ENCODE measurements at places on chromosomes 1 and 21.

DNA sequence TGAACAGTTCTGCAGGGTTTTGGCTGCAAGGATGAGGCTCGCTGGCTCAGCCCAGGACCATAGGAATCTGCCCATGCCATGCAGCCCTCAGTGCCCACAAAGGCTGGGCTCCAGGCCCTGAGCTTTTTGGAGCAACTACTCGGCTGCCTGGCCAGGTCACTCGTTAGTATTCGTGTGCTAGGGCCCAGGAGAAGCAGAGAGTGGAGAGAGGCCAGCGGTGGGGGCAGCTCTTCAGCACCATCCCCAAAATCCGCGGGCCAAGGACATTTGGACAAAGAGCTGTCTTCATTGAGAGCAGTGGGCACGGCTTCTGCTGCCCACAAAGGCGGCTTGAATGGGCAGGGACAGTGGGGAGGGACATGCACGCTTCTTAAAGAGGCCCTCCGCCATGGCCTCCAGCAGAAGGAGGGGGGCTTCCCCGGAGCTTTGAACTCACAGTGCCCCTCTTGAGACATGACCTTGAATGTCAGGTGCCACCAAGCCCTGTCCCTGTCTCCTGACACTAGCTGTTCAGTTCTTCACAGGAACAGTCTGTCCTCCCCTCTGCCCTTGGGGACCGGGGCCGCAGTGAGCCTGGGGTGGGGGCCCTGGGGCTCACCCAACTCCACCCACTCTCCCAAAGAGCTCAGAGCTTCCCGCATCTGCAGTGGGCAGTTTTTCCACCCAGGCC is 106.1 kb upstream of the ARHGEF16 start:
- no peak for DNase-seq

GRCh38 chr1:96746440-96747420 is 25.1 kb downstream of the PTBP2 start:
- no peak for DNase-seq

- no peak for DNase-seq
These were observed 126.6 kb downstream of the DISP1 start for GRCh38 chr1:222941425-222941824.

DNA sequence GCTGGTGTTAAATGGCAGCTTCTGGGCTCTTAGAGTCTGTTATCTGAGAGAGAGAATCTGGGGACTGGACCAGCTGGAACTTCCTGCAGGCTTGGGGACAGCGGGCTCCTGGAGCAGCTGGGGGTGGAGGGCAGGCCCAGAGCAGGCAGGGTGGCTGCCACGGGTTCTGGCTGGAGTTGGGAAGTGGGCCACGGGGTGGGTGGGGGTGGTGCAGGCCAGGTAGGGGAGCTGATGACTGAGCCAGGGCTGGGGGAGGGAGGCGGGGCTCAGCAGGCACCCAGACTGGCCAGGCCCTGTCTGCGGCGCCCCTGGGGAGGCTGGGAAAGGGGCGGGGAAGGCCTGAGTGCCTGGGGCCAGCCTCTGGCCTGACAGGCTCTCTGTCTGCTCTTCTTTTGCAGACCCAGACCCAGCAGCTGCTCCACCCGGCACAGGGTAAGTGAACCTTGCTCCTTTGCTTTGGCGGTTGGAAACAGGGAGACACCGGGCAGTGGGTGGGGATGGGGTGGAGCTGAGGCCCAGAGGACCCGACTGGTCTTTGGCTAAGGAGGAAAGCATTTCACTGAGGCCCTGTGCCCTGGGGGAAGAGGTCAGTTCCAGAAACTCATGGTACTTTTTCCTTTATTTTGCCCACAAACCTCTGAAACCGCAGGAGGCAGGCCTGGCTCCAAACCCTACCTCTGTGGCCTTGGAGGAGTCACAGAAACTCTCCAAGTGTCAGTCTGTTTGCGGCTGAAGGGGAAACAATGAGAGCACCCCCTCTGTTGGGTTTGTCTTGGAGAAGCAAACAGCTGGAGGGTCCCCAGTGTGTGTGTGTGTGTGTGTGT is 48.8 kb downstream of the ARHGEF10L start:
- DNase-seq: no peak

DNA sequence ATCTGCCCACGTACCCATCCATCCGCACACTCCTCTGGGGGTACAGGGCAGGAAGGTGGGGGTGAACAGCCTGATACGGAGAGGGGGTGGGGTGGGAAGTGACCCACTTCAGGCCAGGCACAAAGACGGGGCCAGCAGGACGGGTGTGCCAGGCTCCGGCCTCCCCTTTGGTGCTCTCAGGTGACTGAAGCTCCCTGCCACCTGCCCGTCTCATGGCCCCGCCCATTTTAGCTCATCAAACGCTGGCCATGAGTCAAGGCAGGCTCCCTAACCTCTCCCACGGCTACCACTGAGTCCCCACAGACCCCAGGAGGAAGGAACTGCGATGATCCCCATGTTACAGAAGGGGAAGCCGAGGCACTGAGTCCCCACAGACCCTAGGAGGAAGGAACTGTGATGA is 109.6 kb downstream of the CRYAA start:
- no peak for DNase-seq

DNA sequence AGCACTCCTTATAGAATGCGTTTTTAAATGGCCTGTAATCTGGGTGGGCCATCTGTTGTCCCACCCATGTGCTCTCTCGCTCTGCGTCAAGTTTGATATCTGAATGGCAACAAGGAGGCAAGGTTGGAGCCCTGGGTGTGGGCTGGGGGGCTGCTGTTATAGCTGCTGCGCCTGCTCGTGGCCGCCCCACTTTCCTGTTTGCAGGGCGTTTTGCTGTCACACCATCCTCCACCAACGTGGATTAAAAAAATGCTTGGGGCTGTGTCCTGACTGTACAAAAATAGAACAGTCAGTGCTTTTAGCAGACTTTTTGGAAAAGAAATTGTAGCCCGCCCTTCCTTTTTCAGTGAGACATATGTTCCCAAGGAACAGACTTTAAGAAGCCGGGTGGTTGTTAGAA is 25.4 kb downstream of the UMODL1 start:
- DNase-seq: no peak

GRCh38 chr1:92443893-92444292 is 42.8 kb downstream of the GFI1 start:
- no peak for DNase-seq

DNA sequence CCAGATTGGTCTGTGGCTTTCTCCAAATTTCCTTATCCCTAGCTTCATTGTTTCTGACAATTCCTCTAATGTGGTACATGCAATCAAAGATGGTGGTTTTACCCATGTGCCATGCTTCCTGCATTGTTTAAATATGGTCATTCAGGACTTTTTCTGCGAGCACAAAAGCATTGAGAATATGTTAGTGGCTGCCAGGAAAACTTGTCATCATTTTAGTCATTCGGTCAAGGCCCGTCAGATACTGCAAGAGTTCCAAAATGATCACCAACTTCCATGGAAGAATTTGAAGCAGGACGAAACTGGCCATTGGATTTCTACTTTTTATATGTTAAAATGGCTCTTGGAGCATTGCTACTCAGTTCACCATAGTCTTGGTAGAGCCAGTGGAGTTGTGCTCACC is 3.7 kb downstream of the ZBED6 start:
- no peak for DNase-seq

GRCh38 chr21:20004367-20004766 is 993.8 kb upstream of the NCAM2 start:
- no peak for DNase-seq

DNA sequence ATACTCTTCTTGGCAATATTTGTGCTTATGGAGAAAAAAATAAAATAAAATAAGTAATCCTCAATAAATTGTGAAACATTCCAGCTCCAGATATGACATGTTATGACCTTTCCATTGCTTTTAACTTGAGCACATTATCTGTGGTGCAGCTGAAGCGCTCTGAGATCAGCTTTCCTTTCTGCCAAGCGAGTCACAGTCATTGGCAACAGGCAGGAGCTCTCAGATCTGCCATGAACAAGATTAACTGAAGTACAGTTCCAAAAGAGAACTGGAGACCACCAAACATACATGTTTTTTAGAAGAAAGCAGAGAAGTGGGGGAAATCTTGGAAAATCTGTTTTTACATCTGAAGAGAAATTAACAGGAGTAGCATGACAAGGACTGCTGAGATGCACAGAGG is 89.2 kb upstream of the DSCAM start:
- DNase-seq: no peak

DNA sequence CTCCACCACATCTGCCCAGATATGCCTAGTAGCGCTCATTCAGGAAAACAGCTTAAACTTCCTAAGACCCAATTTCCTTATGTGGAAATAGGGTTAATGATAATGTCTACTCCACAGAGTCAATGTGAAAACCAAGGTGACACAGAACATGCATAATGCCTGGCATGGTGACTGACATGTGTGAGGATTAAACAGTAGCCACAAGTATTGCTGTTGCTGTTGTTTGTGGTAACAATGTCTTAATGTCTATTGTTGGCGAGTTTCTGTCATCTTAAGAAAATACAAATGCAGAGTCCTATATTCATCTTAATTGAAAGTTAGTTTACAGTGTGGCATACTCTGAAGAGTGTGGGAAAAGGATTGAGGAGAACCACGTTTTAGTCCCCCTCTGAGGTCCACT is 75.6 kb upstream of the NGF start:
- no peak for DNase-seq

GRCh38 chr21:43768868-43769167 is 7.3 kb downstream of the CSTB start:
- no peak for DNase-seq

GRCh38 chr1:217076902-217077301 is 353.7 kb upstream of the ESRRG start:
- no peak for DNase-seq

DNA sequence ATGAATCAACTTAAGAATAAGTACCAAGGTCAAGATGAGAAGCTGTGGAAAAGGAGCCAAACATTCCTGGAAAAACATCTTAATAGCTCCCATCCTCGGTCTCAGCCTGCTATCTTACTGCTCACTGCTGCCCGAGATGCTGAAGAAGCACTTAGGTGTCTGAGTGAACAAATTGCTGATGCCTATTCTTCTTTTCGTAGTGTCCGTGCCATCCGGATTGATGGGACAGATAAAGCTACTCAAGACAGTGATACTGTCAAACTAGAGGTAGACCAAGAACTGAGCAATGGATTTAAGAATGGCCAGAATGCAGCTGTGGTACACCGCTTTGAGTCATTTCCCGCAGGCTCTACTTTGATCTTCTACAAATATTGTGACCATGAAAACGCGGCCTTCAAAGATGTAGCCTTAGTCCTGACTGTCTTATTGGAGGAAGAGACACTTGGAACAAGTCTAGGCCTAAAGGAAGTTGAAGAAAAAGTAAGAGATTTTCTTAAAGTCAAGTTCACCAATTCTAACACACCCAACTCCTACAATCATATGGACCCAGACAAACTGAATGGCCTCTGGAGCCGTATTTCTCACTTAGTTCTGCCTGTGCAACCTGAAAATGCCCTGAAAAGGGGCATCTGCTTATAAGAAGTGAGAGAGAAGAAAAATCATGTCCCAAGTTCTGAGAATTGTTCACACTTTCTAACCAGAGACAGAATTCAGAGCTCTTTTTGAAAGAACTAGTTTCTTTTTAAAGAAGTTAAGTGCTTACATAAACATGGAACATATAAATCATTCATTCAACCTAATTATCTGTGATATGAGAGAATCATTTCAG is 35.7 kb downstream of the TOR1AIP1 start:
- no peak for DNase-seq

GRCh38 chr1:17141441-17142197 is 22.4 kb upstream of the PADI2 start:
- DNase-seq: no peak

DNA sequence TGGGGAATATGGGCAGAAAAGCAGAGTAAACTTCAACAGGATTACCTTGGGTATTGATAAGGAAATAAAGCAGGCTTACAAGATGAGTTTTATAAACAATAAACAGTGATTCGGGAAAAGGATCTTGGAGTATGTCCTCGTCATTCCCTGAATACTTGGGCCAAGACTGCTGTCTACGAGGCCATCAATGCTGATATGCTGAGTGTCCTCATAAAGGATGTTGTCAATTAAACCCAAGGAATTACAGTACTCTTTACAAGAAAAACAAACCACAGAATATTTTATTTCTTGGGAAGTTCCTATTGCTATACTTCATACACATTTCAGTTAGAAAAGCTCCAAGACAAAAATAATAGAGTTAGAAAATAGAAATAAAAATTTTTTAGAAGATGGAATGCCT is 34.9 kb downstream of the ATP1B1 start:
- DNase-seq: no peak

DNA sequence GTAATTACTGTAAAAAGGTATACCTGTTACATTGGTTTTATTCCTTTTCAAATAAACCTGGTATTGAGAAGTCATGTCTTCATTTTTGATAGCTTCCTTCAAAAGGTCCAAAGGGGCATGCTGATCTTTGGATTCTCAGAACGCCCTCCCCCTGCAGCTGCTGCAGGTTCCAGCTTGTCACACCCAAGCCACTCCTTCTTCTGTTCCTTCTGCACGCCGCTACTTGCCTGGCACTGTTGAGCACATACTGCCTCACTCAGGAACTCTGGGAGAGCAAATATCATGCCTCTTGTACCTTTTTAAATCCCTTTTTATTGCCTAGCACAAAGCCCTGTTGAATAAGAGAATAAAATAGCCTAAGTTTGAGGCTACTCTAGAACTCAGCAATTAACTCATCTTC is 136.9 kb downstream of the BARHL2 start:
- DNase-seq: no peak

GRCh38 chr1:203045821-203046594 is 19.7 kb downstream of the PPFIA4 start:
- no peak for DNase-seq

DNA sequence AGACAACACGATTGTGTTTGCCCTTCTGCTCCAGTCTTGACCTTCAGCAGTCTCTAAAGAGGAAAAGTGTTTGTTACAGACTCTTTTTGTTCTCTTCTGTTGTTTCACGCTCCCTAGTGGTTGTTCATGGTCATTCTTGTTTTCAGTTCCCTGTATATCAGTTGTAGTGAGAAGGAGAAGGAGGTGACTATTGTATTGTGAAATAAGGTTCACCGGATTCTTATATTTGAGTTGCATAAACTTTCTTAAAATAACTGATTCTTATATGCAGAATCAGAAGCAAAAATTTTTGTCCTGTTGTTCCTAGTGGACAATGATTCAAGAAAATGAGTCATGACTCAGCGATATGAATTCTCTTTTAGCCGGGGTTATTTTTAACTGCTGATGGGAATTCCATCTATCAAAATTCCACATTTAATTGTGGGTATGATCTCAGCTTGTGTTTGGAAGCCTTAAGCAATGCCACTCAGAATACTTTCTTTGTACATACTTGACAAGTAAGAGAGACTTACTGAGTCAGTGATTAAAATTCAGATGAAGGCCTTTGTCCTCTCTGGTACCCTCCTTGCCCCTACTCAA is 152.2 kb downstream of the CLEC20A start:
- no peak for DNase-seq

DNA sequence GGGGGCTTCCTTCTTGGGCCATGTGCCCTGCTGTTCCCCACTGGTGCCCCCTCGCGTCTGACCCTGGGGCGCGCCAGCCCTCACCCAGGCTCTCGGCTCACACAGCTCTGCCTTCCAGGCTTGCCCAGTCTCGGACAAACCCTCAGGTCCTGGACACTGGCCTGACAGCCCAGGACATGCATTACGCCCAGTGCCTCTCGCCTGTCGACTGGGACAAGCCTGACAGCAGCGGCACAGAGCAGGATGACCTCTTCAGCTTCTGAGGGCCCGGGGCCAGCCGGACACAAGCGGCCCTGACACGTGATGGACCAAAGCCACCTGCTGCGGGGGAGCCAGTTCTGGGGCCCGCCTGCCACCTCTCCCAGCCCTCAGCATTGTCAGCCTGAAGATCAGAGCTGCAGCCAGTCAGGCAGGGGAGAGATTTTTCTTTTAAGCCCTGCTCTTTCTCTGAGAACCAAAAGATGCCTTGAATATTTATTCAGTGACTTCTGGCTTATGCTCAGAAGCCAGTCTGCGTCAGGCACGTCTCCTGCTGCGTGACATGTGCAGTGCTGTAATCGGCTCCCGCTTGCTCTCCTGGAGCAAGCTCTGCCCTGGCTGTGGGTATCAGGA is 23.4 kb downstream of the LDLRAP1 start:
- DNase-seq: no peak
